ENCODE measurements at places on chromosomes 3 and 15. TPM values are rescaled to one million over a fixed set of nuclear protein-coding genes. Genes with fewer than 3 reads are reported as not detected.
A peak's percentile ranks its signal among the peaks of the same experiment; 100 is the strongest.

DNA sequence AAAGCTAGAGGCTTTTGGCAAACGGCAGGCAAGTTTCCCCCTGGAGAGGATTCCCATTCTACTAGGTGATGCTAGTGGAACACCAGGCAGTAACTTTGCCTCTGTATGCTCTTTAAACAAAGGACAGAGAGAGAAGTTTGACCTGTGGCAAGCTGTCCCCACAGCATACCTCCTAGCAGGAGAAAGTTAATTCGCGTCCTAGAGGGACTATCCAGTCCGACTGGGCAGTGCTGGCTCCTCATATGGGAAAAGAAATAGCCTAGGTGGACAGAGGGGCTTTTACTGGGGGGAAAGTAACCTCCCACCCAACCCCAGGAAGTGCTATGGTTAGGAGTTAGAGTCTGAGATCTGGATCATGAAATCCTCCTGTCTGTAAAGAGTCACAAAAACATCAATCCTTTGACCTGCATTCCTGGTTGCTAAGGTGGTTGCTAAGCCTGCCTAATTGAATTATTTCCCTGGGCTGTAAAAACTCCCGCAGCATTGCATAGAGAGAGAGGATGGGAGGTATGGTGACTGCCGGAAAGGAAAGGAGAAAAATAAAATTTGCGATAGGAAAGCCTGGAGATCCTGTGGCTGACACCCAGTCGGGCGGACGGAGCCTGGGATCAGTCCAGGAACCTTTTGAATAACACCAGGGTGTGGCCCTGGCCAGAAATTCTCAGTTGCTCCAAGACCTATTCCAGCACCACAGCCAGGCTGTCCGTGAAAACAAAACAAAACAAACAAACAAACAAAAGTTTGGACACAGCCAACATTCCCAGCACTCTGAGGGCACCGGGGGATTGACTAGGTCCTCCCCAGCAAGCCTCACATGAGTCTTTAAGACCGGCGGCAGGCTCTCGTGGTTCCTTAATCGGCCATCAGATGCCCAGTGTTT is 67.7 kb upstream of the ATP11B start:
- peak; percentile 45 for DNase-seq

DNA sequence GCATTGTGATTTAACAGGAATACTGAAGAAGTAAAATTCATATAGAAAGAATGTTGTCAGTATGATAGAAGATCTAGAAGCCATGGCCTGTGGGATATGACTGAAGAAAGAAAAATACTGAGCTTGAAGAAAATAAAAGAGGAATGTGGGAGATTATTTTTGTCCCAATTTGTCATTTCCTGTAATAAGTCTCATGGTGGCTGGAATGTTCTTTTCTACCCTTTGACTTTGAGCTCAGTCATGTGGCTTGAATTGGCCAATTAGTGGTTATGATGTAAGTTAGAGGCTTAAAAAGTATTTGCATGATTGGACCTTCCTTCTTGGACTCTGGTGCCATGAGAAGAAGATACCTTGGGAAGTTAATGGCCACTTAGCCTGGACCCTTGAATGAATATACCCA is 14.1 kb downstream of the APH1B start:
- DNase-seq: peak; percentile 76

- DNase-seq: no peak
Observed at GRCh38 chr3:50241713-50242380, 5.8 kb downstream of the GNAI2 start.

GRCh38 chr15:71312731-71313460 is 197.6 kb downstream of the THSD4 start:
- no peak for DNase-seq

DNA sequence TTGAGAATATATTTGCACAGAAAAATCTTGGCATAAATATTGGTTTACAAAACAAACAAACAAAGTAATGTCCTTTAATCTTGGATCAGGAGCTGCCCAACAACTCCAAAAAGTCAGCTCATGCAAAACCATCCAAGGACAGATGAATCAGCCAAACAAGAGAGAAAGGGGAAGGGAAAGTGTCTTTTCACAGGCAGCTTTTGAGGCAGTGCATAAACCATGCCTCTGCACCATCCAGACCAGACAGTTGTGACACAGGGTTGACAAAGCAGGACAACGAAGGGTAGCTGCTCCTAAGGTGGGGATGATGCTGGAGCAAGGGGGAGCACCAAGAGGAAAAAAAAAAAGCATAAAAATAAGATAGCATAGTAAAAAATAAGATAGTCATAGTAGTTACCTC is 8.7 kb downstream of the CD86 start:
- no peak for DNase-seq

- DNase-seq: no peak
Observed at GRCh38 chr3:37762698-37763097, 99.0 kb upstream of the CTDSPL start.

DNA sequence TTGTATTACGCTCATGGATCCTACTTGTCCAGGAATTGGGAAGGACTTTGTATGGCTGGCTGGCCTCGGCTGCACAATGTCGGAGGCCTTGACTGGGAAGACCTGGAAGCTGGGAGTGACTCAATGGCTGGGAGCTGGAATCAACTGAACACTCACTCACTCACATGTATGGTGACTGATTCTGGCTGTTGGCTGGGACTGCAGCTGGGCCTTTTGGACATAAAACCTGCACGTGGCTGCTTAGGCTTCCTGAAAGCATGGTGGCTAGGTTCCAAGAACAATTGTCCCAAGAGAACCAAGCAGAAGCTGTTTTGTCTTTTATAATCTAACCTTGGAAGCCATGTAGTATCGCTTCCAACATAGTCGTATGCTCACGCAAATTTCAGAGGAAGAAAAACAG is 38.0 kb upstream of the CMTM8 start:
- DNase-seq: no peak

GRCh38 chr3:159807137-159808040 is 181.2 kb upstream of the IL12A start:
- DNase-seq: no peak

GRCh38 chr3:79412537-79412936 is 355.3 kb downstream of the ROBO1 start:
- no peak for DNase-seq

Gene CCDC54
- total RNA-seq: 0.10 TPM

DNA sequence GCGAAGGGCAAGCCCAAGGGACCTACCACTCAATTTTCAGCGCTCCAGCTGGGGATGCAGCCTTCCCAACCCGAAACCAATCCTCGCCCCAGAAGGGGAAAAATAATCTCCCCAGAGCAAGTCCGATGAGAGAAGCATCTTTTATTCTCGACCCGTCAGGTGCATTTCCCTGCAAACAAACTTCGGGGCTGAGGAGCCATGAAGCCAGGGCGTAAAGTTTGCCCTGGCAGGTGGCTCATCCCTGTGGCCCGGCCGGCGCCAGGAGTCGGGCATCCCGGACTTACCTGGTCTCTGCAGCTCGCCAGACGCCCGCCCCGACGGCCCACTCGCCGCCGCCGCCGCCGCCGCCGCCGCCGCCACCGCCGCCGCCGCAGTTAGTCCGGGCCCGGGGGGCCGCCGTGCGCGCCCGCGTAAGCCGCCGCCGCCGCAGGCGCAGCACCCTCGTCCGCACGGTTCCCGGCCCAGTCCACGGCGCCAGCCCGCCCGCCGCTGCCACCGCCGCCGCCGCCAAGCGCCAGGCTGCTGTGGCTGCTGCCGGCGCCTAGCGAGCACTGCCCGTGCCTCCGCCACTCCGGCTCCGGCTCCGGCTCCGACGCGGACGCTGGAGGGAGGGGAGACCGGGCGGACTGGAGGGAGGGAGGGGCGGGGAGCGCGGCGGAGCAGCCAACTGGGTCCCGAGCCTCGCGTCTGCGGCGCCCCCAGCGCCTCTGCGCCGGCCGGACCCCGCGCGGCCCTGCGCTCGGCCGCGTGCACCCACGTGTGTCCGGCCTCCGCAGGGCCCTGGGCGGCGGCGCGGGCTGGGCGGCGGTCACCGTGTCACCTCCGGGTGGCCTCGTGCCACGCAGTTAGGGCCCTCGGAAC is at the start of gene CNTN3:
Gene CNTN3, minus strand, starts transcription at position 553 of the 861 bp plus-strand sequence. CDS start 93,547 bp downstream, outside the sequence.
- no peak for DNase-seq

- DNase-seq: no peak
Observed at GRCh38 chr3:89252016-89252415, 144.6 kb downstream of the EPHA3 start.

DNA sequence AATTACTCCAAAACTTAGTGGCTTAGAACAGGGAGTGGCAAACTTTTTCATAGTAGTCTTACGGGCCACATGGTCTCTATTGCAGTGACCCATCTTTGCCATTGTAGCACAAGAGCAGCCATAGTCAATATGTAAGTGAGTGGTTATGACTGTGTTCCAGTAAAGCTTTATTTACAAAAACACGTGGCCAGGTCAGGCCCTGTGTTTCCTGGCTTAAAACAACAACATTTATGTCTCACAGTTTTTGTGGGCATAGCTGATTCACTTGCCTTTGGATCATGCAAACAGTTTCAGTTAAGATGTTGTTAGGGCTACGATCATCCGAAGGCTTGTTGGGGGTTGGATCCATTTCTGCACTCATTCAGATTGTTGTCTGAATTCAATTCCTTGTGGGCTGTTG is 103.8 kb downstream of the CHCHD6 start:
- DNase-seq: peak; percentile 42

- no peak for DNase-seq
Observed at GRCh38 chr3:8256441-8257071, 245.1 kb upstream of the LMCD1 start.

Gene THAP10
- 1.0 TPM for total RNA-seq

DNA sequence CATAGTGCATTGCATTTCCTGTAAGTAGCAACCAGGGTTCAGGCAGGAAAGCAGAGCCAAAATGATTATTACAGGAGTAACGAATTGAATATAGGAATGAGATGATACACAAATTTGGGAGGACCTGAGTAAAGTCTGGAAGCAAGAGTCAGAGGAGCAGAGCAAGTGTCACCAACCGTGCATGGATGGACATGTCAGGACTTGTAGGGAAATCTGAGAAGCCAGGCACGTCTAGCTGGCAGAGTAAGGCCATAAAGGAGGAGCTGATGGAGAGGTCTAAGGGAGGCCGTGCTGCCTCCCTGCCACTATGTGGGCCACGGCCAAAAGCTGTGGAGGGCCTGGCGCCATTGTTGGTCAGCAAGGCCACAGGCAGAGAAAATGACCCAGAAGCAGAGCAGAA is 22.4 kb downstream of the GJD2 start:
- DNase-seq: no peak

GRCh38 chr3:52685285-52685708 is 416 bp downstream of the PBRM1 start:
- DNase-seq: no peak

Gene RTP1
- total RNA-seq: not detected

- no peak for DNase-seq
Observed at GRCh38 chr3:12825156-12825555, 16.2 kb downstream of the RPL32 start.

- DNase-seq: no peak
Observed at GRCh38 chr3:66836363-66837152, 161.5 kb upstream of the KBTBD8 start.

Gene ST8SIA2
- 2.3 TPM for total RNA-seq

- DNase-seq: no peak
Observed at GRCh38 chr15:60065951-60066350, 61.8 kb downstream of the FOXB1 start.

DNA sequence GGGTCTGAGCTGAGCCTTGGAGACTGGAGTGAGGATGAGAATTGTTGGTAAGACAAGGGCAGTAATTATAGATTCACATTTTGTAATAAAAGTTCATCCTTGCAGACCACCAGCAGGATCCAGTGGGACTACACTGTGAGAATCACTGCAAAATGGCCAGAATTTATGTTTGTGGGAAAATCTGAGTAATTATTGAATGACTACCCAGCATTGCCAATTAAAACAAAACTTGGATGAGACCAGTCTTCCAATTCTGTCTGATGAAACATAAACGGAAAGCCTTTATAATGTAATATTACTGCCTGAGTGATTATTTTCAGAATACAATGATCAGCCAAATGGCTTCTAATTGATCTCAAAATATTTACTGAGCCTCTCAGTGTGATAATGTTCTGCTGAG is 323.3 kb upstream of the C2CD4B start:
- DNase-seq: no peak

DNA sequence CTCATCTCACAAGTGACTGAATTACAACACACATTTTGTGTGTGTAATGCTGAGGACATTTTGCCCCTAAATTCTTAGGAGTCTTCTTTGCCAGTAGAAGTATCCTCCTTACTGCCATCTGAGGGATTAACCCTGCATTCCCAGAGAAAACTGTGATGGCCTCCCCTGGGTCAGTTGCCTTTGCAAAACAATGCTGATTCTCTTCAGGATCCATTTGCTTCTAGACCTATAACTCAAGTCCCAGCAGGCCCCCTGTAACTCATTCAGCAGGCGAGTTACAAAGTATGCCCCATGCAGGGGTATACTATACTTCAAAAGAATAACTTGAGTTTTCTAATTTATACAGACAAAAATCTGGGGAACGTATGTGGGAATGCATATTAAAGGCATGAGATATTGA is 6.6 kb upstream of the MCF2L2 start:
- DNase-seq: no peak

Gene LMAN1L
- not detected for total RNA-seq

GRCh38 chr3:14829811-14830210 is 11.0 kb downstream of the FGD5 start:
- no peak for DNase-seq

GRCh38 chr3:150737874-150738679 is 24.9 kb downstream of the SIAH2 start:
- peak; percentile 87 for DNase-seq

Gene ABI3BP
- 0.69 TPM for total RNA-seq

GRCh38 chr3:12158387-12159226 is at the start of gene TIMP4:
Gene TIMP4 (minus strand): TSS chr3:12158912. CDS start chr3:12158840, 72 bp downstream.
- peak; percentile 42 for DNase-seq

Gene METTL6
- 22.4 TPM for total RNA-seq

Gene HHLA2
- total RNA-seq: 0.05 TPM

DNA sequence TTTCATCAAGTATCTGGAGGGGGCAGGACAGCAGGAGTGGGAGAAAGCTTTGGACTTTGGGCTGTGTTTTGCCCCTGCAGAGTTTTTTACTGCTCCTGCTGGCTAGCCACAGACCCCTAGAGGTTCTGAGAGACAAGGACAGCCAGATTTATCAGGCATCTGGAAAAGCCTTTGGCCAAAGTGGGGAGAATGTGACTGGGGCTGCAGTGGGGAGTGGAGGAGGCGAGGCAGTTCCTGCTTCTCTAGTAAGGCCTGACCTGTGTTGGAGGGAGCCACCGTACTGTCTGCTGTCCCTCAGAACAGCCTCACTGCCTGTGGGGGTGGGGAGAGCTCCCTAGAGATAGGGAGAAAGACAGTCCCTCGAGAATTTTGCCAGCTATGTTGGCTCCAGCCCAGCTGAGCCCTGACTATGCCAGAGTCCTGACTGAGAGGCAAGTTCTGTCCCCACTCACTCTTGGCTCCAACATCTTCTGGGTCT is 2.2 kb downstream of the ALPK3 start:
- DNase-seq: no peak

Gene CD200R1
- not detected for total RNA-seq

DNA sequence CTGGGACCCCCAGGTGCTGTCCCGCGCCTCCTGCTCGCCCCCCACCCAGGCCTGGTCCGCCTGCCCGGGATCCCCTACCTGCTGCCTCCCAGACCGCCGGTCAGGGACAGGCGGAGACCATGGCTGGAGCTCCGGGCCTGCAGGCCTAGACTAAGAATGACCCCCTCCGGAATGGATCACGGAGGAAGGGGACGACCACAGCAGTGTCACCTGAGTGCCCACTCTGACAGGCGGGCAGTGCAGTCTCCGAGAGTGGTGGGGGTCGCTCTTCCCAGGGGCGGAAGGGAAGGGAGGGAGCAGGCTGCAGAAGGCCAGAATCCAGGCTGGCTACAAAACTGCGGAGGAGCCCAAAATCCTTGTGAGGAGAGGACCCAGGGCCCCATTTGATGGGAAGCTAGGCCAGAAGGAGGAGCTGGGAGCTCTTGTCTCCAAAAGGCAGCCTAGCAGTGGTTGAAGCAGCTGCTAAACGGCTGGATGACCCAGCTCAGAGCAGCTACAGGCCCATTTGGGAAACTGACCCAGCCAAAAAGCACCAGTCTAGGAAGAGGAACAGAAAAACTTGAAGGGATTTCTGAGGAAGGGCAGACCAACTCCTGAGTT is 908 bp upstream of the RAB43 start:
- DNase-seq: no peak
